ENCODE measurements at places on chromosomes 11 and 22.

- DNase-seq, result no peak
These were observed 3.4 kb downstream of the TAGLN start for GRCh38 chr11:117202386-117203068.

GRCh38 chr22:36471341-36471821, 10.1 kb downstream of the TXN2 start:
- no peak for DNase-seq

GRCh38 chr22:26660961-26661578, 3.7 kb downstream of the MIAT start:
- DNase-seq, result no peak

GRCh38 chr22:46004105-46004866, 27.3 kb upstream of the WNT7B start:
- DNase-seq, result no peak

DNA sequence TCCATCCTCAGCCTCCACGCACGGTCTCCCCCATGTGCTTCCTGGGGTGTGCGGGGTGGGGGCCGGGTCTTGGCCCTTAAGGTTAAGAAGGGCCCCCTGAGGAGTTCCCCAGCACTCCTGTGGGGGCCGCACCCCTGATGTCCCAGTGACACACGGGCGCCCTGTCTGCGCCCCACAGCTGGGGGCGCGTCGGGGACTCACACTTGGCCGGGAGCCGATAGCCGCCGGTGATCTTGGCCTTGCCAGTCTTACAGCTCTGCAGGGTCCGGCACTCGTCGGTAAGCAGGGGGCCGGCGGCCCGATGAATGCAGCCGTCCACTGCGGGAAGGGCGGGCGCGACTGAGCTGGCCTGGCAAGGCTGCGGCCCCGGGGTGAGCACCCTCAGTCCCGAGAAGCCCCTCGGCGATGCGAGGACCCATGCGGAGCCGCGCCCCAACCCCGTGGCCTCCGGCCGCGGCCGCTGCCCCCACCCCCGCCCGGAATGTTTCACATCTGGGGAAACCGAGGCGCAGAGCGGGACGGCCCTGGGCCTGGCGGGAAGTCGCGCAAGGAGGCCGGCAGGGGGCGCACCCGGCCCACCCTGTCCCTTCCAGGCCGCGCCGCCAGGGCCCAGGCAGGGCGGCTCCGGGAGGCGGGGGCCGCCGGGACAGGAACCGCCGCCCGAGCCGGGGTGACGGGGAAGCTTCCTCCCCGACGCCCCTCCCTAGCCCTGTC, 13.9 kb downstream of the OTUB1 start:
- DNase-seq, result peak; percentile 43

DNA sequence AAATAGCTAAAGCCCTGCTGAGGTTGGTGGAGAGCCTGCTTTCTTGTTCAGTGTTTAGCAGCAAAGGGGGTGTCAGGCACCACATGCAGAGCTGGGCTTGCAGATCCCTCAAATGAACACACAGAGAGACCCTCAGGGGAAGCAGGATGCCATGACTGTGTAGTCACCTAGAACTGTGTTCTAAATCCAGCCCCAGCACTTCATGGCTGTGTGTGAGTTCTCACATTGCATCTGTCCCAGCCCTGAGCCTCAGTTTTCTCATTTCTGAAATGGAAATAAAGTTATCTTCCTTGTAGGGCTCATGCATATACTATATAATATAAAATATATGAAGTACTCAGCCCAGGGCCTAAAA, 47.1 kb downstream of the CWC15 start:
- DNase-seq, result no peak

GRCh38 chr11:64655941-64656601, 65.1 kb downstream of the SLC22A12 start:
- no peak for DNase-seq

- no peak for DNase-seq
These were observed 26.5 kb downstream of the PGA5 start for GRCh38 chr11:61267437-61267841.

DNA sequence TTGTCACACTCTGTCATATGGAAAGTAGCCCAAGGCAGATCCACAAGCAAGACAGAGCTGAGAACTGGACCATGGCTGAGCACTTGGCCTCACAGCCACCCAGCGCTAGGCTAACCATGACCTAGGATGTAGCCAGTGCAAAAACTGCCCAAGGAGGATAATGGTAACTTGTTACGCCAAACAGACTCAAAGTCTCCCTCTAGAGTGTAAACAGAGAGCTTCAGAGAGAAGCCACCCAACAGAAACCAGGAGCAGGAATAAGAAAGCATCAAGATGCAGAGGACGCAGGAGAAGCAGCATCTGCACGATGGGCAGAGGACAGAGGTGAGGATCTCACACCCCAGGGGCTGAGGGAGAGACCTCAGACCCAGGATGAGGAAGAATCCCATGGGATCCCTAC, 97.9 kb downstream of the RCN1 start:
- no peak for DNase-seq

DNA sequence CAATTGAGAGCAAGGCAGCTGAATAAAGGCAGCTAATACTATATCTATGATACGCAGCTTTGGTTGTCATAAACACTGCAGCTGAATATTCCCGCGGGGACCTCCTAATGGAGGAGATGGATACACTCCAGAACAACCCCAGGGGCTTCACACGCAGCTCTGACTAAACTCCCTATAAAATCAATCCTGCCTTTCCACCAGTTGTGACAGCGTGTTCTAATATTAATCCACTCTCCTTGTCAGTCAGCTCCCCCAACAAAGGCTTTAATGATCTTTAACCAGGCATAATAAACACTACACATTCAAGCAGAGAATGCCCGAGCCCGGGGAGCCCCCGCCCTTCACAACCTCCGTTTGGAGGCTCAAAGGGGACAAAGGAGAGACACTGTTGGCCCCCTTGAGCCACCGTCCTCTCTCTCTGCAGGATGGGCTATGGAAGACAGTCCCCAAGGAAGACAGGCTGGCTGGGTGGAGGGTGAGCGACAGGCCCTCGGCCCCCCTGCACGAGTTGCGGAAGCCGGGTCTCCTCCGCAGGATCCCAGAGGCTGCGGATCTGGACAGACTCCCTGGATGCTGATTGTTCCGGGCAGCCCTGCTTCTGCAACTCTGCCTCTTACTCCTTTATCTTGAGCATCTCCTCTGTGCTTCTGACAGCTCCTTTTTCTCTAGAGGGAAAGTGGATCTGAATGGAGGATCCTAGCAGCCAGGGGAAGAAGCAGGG, 565.2 kb downstream of the BUD13 start:
- no peak for DNase-seq

DNA sequence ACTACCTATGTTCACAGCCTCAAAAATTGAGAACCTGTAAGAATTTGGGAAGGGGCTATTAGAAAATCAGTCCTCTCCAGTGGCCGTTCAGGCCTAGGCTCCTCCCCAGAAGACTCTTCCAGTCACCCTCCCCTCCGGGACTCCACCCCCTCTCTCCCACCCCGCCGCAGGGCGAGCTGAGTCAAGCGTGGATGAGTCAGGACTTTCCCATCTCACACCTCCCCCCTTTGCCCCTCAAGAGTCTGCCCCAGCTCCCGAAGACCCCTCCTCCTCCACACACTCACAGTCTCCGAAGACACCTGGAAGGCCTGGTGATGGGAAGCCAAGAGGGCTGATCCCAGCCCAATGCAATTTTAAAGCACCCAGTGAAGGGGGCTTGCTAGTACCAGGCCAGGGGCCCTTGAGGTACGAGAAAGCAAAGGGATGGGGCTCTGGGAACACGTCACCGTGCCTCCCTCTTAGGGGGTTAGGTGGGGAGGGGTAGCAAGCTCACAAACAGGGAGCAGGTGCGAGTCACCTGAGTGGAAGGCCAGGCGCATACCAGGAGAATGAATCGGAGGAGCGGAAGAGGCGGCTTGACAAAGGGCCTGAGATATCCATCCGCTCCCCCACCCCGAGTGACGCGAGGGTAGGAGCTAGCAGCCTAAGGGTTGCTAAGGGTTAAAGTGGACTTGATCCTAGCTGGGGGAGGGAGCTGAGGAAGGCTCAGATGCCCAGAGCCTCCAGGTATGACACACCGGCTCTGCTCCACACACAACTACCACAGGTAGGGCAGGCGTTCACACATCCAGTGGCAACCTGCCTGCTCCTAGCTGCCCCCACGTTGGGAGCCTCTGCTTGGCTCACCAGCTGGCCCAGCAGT, 13.6 kb downstream of the BCL9L start:
- peak; percentile 70 for DNase-seq

DNA sequence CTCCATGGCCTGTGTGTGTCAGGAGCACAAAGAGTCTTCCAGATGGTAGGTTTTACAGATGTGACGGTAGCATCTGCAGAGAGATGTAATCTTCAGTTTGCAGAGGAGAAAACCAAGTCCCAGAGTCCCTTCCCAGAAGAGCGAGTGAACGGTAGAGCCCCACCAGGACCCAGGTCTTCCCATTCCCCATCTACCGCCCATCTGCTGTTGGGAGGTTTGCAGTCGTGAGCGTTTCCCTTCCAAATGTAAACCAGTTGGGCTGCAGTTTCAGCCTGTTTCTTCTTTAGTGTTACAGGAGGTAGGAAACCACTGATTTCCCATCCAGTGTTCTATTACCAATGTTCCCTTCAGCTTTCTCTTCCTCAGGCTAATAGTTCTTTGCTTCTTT, 24.0 kb downstream of the PANX1 start:
- DNase-seq, result no peak

DNA sequence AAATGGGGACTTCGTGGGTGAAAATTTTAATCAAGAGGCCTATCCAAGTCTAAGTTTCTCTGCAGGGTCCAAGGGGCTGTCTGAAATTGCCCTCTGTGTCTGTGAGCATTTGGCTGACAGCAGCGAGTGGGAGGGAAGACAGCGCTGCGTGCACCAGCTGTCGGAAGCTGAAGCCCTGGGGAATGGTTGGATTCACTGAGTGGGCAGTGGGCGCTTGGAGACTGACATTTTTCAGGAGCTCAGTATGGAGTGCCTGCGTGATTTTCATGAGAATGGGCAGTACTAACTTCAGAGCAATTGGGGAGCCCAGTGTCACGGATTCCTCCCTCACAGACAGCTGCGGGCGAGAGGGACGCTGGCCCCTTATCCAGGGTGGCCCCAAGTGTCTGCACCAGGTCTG, 388.8 kb upstream of the B3GAT1 start:
- DNase-seq, result no peak

GRCh38 chr11:114257621-114258558, 38.3 kb upstream of the NNMT start:
- no peak for DNase-seq

- DNase-seq, result no peak
These were observed 98.4 kb upstream of the PITPNB start for GRCh38 chr22:28017558-28017820.

Data from activated CD8-positive, alpha-beta memory T cell treated with anti-CD3 and anti-CD28 coated beads for 4 hours (primary cell).